ENCODE measurements at places on chromosomes 4 and X.
A peak's percentile ranks its signal among the peaks of the same experiment; 100 is the strongest.

DNA sequence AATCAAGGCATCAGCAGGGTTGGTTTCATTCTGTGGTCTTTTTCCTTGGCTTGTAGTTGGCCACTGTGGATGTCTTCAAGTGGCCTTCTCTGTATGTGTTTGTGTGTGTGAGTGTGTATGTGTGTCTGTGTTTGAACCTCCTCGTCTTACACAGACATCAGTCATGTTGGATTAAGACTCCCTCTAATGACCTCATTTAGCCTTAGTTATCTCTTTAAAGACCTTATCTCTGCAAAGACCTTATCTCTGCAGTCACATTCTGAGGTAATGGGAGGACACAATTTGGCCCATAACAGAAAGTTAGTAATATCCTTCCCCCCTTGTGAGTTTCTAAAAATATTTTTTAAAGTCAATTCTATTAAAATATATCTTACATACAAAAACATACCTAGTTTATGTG lies 126.7 kb downstream of the EMCN start:
- no peak for DNase-seq

DNA sequence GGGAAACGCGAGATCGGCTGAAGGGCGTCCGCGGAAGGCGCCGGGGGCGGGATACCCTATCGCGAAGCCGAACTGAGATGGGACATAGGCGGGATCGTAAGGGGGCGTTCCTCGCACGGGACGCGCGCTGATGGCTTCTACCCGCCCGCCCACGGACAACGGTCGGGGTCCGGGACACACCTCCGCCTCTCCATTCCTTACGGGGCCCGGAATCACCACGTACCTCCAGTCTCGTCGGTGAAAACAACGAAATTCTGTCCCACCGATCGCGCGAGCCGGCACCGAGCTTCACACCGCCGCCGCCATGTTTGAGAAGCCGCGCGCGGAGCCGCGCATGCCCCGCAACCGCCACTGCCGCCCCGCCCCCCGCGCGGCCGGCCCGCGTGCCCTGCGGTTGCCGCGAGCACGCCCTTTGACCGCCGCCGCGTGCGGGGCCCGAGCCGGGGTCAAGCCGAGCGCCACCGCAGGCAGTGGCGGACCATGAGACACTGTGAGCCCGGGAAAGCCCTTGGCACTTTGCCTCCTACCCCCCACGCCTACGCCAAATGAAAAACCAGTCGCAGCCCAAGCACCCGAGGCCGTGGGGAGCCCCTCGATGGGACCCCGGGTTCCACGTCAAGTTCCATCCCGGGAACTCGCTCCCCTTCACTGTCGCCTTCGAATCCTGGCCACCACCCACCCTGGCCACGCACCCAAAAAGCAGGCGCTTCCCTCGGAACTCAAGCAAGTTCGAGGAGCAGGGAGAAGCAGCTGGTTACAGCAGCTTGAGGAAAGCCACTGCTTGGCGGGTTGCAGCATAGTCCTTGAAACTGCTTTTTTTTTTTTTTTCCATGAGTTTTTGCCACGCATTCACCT lies at the start of gene SCML2:
Gene SCML2, minus strand, starts transcription at position 320 of the 855 bp plus-strand sequence. CDS start 20,617 bp downstream, outside the sequence.
- peak; percentile 18 for DNase-seq

- DNase-seq, result no peak
These were observed 103.9 kb upstream of the PAQR3 start for GRCh38 chr4:79043138-79043537.

GRCh38 chrX:31353095-31353494 lies 281.3 kb upstream of the FTHL17 start:
- DNase-seq, result no peak

- DNase-seq, result no peak
These were observed 95.2 kb upstream of the RPS6KA3 start for GRCh38 chrX:20361890-20362262.

DNA sequence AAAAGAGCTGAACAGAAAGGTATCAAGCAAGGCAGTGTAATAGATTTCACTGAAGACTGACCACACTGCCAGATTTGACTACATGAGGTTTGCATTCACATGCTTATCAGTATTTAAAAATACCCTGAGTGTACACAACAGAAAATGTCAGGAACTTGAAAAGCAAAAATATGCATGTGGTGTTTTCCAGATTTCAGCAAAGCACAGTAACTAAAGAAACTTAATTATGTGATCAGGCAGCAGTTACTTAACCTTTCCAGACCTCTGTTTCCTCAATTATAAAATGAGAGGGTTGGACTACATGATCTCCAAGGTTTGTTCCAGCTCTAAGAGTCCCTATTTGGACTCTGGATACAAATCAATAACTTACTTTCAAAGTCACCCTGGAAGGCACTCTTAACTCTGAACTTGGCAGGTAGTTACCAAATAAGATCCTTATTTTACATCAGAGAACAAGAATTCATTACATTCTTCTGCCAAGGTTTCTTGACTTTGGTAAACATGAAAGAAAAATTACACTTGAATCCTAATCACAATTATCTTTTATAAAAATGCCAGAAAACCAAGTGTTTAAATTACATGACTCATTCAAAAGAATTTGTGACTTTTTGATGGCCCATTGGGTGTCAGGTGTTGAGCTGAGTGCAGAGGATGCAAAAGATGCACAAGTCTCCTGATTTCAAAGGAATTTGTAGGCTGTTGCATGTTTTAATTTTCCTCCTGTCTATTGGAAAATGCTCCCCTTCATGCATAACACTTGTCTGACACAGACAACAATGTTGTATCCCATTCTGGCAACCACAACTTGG lies 241.6 kb downstream of the MGST2 start:
- DNase-seq, result no peak

GRCh38 chr4:121697564-121697963 lies 784 bp upstream of the ANXA5 start:
- no peak for DNase-seq

- DNase-seq, result peak; percentile 79
These were observed 210.0 kb upstream of the STK26 start for GRCh38 chrX:131812847-131813825.

GRCh38 chr4:104015680-104016079 lies 295.9 kb upstream of the TACR3 start:
- peak; percentile 8 for DNase-seq

- no peak for DNase-seq
These were observed 1804.7 kb downstream of the STIM2 start for GRCh38 chr4:28665306-28665705.

- DNase-seq, result no peak
These were observed 53.2 kb downstream of the CPZ start for GRCh38 chr4:8645753-8646124.

GRCh38 chrX:108064001-108064400 lies 19.1 kb downstream of the VSIG1 start:
- DNase-seq, result no peak

- no peak for DNase-seq
These were observed 97.8 kb downstream of the PDGFC start for GRCh38 chr4:156873799-156874198.

GRCh38 chrX:65985922-65986588 lies 53.8 kb downstream of the VSIG4 start:
- DNase-seq, result no peak

- no peak for DNase-seq
These were observed 86.0 kb downstream of the HTT start for GRCh38 chr4:3160438-3160837.

- DNase-seq, result no peak
These were observed 30.4 kb downstream of the ELF4 start for GRCh38 chrX:130079824-130080406.

DNA sequence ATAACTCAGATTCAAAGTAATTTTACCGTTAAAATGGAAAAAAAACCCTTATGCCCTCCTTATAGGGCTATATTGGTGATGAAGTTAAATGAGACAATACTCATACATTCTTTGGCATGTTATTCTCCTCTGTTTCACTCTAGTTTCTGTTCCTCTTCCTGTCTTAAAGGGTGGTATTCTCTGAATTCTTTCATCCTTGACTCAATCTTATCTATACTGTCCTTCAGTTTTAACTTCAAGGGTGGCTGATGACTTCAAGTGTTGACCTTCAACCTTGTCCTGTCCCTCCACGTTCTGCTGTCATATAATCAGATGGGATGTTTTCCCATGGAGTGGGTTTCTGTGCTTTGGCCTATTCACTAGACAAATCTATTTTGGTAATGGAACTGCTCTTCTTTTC lies 44.0 kb downstream of the ZNF518B start:
- DNase-seq, result no peak

DNA sequence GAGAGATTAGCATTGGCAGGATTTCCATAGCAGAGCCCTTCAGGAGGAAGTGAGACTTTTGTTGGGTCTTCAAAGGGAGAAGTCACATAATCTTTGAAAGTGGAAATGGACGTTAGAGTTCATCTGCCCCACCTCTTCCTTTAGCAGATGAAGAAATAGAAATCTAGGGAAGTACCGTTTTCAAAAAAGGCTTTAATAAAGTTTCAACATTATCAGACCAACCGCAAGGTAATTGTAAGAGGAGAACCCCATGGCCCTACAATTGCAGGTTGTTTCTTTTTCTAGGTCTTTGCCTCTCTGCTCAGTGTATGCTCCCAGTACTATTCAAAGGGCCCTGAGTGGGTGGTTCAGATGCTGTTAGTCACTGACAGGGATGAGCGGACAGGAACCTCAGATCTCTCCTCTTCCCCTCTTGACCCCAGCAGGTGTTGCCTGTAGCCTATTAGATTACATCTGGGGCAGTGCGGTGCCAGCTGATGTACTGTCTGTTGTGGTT lies 48.6 kb upstream of the AP1S2 start:
- no peak for DNase-seq

DNA sequence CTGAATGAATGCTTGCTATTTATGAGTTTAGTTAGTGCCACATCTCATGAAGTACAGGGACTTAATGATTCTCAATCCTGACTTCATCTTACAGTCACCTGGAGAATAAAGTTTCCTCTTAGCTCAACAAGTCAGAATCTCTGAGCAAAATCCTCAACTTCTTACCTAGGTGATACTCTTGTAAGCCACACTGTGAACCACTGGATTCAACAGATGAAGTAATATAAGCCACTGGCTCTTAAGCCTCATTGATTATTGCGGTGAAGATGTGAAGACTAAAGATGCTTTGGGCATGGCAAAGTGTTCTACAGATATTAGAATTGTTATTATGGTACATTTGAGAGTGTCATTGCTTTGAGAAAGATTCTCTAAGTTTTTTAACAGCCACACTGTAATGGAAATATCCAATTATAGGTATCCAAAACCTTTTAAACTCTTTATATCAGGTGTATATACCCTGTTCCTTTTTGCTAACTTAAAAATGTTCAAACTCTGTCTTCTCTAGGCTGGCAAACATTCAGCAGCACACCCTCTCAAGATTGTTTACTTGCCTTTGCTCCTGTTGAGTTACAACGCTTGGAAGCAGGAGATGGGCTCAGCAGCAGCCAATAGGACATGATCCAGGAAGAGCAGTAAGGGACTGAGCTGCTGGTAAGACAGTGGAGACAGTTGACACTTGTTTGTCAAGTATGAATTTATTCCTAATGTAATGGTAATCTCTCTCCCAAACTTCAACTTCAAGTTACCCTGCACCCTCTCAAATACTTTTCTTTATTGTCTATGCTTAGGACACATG lies 43.4 kb downstream of the TET2 start:
- no peak for DNase-seq

GRCh38 chr4:130338851-130339250 lies 1242.9 kb downstream of the C4orf33 start:
- no peak for DNase-seq

DNA sequence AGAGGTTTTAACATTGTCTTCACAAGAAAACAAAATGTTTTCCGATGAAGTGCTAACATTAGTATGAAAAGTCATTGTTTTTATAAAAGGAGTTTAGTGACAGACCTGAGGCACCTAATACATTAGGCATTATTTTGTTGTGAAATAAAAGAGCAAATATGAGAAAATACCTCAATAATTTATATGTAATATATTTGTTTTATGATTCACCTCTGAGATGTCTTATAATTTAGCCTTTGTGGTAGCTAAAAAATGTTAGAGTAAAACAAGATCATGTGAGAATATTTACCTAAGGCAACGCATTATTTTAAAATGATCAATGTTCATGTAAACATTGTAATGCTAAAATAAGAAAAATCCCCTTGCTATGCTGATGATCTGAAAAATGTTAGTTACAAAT lies 100.9 kb upstream of the WDFY3 start:
- no peak for DNase-seq

DNA sequence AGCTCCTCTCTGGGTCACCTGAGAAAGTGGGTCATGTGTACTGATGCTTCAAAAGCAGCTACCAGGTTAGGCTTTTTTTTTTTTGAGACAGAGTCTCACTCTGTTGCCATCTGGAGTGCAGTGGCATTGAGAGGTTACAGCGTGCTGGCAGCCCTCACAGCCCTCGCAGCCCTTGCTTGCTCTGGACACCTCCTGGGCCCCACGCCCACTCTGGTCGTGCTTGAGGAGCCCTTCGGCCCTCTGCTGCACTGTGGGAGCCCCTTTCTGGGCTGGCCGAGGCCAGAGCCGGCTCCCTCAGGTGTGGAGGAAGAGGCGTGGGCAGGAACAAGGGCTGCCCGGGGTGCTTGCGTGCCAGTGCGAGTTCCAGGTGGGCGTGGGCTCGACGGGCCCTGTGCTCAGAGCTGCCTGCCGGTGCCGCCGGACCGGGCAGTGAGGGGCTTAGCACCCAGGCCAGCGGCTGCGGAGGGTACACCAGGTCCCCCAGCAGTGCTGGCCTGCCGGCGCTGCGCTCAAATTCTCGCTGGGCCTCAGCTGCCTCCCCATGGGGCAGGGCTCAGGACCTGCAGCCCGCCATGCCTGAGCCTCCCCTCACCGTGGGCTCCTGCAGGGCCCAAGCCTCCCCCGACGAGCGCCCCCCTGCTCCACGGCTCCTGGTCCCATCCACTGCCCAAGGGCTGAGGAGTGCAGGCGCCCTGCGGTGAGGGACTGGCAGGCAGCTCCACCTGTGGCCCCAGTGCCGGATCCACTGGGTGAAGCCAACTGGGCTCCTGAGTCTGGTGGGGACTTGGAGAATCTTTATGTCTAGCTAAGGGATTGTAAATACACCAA lies 49.3 kb upstream of the IL21 start:
- no peak for DNase-seq

DNA sequence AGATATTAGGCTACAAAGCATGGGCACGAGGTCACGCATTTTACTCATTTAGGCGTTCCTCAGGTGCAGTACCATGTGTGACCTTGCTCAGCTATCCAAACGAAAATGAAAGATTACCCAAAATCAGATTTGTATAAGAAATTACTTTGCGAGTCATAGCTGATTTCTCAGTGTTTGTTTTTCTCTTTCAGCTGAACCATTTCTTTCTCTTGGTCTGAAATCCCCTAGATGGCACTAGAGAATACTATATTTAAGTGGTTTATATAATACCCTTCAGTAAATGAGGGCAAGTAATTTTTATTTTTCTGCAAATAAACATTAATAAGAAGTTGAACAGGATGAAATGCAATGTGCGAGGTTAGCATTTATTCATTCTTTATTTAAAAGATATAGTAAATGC lies 496.6 kb downstream of the STIM2 start:
- DNase-seq, result no peak

GRCh38 chr4:5753766-5754528 lies 42.9 kb downstream of the EVC start:
- no peak for DNase-seq

GRCh38 chrX:51802917-51803688 lies 59.9 kb downstream of the GSPT2 start:
- DNase-seq, result peak; percentile 40

Measured in hypothalamus (tissue), 51 donors.